ENCODE measurements at places on chromosomes 16 and 17.

DNA sequence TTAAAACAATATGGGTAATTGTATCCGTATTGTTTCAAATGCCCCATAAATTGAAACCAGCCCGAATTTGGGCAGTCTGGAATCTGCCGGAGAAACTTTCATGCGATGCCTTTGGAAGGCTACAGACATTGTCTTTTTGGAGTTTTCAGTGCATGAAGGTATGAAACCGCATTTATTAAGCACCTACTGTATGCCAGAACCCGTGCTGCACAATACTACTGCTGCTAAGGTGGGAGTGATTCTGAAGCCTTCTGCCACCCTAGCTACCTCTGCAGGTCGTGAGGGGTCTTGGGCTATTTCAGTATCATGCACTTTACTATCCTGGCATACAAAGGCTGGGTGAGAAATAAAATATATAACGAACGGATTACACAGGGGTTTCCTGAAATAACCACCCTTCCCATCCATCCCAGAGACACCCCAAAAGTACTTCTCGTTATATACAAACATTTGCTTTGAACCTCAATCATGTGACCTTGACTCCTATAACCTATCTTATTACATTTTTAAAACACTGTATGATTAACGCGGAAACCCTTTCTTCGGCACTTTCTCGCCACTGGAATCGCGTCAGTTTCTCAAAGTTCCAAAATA is 1.0 kb upstream of the MSI2 start:
- DNase-seq: no peak

- no peak for DNase-seq
These were observed 573 bp downstream of the CHST6 start for GRCh38 chr16:75494661-75495075.

DNA sequence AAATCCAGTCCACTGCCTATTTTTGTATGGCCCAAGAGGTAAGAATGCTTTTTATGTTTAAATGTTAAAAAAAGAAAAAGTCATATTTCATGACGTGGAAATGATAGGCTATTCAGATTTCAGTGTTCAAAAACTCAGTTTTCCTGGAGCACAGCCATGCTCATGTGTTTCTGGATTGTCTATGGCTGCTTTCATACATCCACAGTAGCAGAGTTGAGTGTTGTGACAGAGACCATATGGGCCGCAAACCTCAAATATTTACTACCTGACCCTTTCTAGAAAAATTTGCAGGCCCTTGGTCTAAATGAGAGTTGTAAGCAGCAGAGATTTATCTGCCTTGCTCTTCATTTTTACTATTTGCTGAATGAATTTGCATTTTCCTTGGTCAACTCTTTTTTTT is 264.1 kb downstream of the CBLN1 start:
- DNase-seq: no peak

- no peak for DNase-seq
These were observed 34.1 kb downstream of the CBFB start for GRCh38 chr16:67063008-67063407.

DNA sequence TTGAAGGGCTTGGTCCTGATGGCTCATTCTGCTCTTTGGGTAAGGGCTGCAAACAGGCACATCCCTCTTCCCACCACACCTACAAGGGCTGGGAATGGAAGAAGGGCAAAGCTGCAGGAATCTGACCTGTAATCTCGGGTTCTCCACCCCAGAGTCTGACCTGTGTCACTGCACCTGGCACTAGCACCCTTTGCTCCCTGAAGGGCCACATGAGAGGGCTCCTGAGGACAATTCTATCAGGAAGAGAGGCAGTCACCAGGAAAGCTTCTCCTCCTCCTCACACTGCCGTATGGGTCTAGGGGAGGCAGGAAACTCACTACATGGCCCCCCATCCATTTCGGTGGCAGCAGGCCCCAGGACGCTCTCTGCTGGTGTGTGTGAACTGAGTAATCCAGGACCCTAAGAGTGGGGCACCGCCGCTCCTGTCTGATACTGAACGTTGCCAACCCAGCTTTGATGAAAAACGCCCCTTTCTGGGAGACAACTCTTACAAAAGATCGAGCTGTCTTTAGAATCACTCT is 26.4 kb downstream of the TTLL6 start:
- DNase-seq: no peak

DNA sequence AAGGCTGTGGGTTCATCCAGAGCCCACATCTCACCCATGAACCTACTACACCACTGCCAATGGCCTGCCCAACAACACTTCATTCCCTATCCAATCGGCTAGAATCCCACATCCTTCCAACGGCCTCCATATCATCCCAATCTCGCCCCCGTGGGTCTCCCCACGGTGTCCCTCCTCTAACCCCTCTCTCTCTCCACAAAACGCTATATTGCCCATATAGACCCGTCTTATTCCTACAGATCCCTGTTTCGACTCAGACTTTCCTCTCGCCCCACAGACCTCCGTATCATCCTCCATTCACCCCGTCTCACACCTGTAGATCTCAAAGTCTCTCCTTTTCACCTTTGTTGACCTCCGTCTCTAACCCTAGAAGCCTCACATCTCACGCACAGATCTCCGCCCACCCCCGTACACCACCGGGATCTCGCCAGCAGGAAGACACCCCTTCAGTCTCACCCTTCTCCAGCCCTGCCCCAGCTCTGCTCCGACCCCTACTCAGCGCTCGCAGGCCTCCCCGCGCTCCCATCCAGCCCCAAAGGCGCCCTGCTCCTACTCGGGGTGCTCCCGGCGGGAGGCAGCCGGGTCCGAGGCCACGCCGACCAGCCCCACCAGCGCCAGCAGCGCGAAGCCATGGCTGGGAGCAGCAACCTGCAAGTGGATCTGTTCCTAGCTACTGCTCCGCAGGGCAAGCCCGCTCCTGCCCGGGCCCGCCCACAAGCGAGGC is at the start of gene FDXR:
Gene FDXR, minus strand, starts transcription at position 682 of the 724 bp plus-strand sequence. Its CDS starts 50 bp downstream, at position 632.
- no peak for DNase-seq

DNA sequence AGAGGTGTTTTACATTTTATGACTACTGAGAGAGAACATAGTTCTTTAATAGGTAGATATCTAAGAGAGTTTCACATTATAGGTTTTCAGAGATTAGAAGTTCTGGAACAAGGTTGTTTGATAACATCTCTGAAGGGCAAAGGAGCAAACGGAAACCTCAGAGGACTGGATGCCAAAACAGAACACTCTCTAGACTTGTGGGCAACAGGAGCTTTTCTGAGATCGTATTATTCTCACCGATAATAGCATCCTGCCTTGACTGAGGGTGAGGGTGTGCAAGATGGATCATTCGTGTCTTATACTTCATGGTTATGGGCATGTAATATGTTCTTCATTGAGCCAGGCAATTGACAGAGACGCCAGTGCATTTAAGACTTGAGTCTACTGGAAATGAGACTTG is 234.8 kb downstream of the IRX3 start:
- DNase-seq: no peak

Measured in AG09319 (cell line).